ENCODE measurements at places on chromosomes 3 and 15.
A peak's percentile ranks its signal among the peaks of the same experiment; 100 is the strongest.

GRCh38 chr3:194854206-194854605 is 168.5 kb downstream of the FAM43A start:
- ATAC-seq: no peak

- no peak for ATAC-seq
These were observed 330.4 kb upstream of the LRRFIP2 start for GRCh38 chr3:37504583-37505357.

DNA sequence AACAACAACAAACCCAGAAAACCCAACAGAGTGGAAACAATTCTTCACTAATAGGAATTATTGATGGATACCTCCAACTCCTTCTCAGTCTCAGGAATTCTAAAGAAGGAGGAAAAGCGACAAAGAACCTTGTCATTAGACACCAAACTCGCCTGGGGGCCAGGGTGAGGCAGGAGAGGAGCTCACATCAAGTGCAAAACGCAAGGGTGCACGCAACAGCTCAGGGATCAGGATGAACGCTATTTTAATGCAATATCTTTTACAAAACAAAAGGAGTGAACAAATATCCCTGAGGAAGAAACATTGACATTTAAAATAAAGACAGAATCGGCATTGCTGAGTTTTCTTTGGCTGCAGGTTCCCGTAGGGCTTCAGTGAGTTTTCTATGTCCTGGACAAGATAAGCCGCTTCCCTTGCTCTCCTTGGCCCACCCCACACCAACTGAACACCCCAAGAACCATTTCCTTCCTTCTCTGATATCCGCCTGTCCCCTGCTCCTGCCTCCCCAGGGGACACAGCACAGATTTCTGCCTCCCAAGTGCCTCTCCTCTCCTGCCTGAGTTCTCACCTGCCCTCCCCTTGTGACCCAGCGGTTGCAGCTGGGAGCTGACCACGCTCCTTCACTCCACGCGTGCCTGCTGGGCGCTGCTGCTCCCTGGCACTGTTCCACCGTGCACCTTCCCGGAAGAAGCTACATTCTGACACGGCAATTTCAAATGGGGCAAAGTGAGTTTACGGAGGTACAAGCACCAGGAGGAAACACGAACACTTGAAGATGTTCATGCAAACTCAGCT is 63.0 kb downstream of the ATP10A start:
- ATAC-seq: no peak

- ATAC-seq: peak; percentile 62
These were observed at the start of gene LRRC2 for GRCh38 chr3:46566040-46566641. Gene LRRC2 (minus strand): TSS chr3:46566302. CDS start chr3:46551591, 14,711 bp downstream.

GRCh38 chr15:71375934-71376333 is 260.7 kb downstream of the THSD4 start:
- no peak for ATAC-seq

DNA sequence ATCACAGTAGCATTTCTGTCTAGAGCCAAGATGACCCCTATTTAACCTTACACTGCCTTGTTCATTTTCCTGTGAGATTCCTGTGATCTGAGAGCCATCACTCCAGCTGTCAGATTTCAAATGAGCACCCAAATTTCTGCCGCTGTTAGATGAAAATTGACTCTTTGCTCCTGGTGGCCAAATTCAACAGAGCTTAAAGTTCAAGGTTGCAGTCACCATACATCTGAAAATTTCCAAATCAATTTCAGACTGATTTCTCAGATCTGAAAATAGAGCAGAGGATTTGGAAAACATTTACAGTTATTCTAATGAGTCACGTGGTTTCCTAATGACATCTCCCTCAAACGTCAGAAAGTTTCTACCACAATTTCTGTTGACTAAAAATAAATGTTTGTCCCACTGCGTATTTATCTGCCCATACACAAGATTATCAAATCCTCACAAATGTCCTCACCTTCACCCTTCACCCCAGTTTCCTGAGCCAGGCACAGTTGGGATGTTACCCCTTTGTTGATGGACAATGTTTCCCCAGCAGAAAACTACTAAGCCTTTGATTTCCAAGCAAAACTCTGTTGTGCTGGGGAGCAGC is 16.4 kb downstream of the HDC start:
- peak; percentile 13 for ATAC-seq
